Mucosa of descending colon (tissue), 3 donors: ENCODE measurements at places on chromosomes 4 and X. TPM values are rescaled to one million over a fixed set of nuclear protein-coding genes. Genes with fewer than 3 reads are reported as not detected.
A peak's percentile ranks its signal among the peaks of the same experiment; 100 is the strongest.

TMSB4X gene
- 5,014 TPM for total RNA-seq

CT45A2 gene
- total RNA-seq = not detected

ATOH1 gene
- 14.0 TPM for total RNA-seq

GATA1 gene
- total RNA-seq = not detected

CC2D2A gene
- total RNA-seq = 6.3 TPM

CTAG1B gene
- not detected for total RNA-seq

H2BW2 gene
- not detected for total RNA-seq

TMEM35A gene
- 1.4 TPM for total RNA-seq

CXCL3 gene
- 2.7 TPM for total RNA-seq

RTL5 gene
- total RNA-seq = 2.7 TPM

DNA sequence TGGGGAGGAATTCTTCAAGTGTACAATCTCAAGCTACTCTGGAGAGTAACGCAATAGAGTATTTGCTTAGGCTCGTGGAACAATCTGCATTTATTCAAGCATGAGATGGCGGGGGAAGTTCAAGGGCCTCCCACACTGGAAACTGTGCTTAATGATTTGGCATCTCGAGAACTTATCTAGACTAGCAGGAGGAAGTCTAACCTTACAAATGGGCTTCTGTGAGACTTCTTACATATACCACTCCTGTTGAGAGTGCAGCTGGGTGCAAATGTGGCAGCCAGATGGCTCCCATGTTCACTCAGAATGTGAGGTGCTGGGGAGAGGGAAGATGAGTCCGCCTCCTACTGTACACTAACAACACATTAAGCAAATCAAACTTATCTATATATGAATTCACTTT lies 29.3 kb upstream of the PTPN13 start:
- no peak for DNase-seq

GRCh38 chr4:5217421-5217820 lies 166.1 kb downstream of the STK32B start:
- DNase-seq = no peak

GRCh38 chrX:129000018-129000417 lies 523.3 kb downstream of the SMARCA1 start:
- DNase-seq = no peak

- peak; percentile 38 for DNase-seq
Measured at GRCh38 chrX:79366873-79367749, at the start of gene ITM2A. Gene ITM2A (minus strand): TSS chrX:79367334. CDS start chrX:79367215, 119 bp downstream.

DNA sequence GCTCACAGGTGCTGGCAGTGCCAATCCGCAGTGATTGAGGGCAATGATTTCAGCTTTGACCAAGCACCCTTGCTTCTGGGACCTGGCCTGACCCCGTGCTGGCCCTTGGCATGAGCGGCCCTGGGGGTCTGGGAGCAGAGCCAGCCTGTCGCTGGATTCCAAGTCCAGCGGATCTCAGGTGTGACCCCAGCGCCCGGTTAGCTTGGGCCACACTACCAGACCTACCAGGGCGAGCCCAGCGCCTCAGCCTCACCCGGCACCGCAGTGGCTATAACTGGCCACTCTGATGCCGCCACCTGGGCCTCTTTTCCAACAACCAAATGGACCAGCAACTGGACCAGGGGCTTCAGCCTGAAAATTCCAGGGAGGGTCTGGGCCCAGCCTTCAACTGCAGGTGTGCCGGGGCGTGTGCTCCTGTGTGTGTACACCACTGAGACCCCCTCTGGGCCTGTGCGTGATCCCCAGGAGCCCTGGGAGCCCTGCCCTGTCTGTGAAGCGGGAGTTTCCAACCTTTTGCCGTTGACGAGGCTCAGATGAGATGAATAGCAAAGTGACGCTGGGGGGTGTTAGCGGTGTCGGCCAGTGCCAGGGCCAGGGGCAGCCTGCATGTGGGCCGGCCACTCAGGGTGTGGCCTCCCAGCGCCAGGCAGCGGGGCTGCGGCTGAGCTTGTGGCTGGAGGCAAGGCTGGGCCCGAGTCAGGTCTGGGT lies 658 bp downstream of the SH3TC1 start:
- peak; percentile 57 for DNase-seq

DNA sequence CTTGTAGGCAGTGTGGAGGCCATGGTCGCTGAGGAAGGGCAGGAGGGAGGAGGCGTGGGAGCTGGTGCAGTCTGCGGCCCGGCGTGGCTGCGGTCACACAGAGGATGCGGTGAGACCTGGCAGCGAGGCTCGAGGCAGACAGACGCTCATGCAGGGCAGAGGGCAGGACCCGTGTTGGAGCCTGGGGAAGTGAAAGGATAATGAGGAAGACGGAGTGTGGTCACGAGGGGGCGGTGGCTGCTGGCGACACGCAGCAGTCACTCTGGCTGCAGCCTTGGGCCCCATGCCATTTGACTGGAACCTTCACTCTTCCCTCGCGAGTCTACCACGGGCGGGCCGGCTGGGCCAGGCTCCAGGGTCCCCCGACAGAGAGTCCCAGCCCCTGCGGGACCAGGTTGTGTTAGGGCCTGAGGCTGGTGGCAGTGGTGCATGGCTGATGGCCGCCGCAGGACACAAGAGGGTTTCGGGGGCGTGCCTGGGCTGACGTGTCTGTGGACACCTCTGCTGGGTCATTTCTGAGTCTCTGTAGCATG lies 68.8 kb upstream of the HGFAC start:
- peak; percentile 59 for DNase-seq

DNA sequence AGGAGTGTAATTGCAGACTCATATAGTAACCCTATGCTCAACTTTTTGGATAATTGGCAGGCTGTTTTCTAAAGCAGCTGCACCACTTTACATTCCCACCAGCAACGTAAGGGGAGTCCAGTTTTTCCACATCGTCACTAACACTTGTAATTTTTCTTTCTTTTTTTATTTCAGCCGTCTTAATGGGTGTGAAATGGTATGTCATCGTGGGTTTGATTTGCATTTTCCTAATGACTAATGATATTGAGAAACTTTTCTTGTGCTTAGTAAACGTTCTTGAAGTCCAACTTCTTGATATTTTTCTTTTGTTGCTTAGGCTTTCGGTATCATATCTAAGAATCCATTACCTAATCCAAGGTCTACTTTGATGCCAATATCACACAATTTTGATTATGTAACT lies 95.3 kb upstream of the IL1RAPL1 start:
- no peak for DNase-seq

- DNase-seq = no peak
Measured at GRCh38 chrX:24377911-24378468, 17.6 kb downstream of the SUPT20HL1 start.

- no peak for DNase-seq
Measured at GRCh38 chrX:40282946-40283660, 185.3 kb upstream of the BCOR start.

DNA sequence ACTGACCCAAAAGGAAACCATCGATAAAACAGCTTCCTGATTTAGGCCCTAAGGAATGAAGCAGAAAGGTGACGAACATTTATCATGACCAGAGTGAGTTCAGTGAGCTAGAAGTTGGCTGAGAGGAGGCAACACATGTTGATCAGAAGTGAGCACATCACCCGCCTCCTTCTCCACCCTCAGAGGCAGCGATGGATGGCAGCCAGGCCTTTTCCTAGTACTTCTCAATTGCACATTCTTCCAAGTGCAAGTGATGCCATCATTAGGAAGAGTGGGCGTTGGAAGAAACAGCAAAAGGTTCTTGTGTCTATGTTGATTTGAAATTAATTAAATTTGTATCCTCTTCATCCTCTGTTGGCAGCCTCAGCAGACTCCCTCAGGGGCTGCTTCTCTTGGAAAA lies 51.7 kb downstream of the TMEM154 start:
- no peak for DNase-seq

DNA sequence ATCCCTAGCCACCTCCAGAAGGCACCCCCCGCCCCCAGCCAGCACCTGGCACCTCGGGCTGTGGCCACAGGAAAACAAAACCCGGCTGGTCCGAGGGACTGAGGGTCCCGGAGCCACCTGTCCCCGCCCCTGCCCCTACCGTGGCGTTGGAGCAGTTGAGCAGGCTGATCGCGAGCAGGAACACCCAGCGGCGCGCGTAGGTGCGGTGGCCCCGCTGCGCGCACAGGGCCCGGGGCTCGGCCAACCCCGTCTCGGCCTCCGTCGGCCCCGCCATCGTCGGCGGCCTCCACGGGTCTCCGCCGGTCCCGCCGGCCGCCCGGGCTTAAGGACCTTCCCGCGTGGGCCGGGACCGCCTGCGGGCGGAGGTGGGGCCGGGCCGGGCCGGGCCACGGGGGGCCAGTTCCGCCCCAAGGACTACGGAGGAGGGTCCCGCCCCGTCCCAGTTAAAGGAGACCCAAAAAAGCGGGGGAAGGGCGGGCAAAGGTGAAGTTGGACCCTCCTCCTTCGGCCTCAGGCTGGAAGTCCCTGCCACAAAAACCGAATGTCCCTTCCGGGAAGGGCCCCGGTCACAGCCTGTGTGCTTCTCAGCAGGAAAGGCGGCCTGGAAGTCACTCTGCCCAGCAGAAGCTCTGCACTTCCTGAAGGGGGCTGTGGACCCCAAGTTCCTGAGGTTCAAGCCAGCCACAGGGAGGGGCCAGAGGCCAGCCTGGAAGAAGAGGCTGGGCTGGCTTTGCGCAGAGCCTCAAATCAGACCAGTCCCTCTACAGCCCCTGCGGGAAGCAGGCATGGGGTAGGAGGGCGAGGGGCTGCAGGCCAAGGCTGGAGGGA lies at the start of gene SLC49A3:
Gene SLC49A3 (minus strand): TSS at position 298 of the 828 bp plus-strand sequence. CDS start 24 bp downstream, at position 274.
- peak; percentile 61 for DNase-seq

DNA sequence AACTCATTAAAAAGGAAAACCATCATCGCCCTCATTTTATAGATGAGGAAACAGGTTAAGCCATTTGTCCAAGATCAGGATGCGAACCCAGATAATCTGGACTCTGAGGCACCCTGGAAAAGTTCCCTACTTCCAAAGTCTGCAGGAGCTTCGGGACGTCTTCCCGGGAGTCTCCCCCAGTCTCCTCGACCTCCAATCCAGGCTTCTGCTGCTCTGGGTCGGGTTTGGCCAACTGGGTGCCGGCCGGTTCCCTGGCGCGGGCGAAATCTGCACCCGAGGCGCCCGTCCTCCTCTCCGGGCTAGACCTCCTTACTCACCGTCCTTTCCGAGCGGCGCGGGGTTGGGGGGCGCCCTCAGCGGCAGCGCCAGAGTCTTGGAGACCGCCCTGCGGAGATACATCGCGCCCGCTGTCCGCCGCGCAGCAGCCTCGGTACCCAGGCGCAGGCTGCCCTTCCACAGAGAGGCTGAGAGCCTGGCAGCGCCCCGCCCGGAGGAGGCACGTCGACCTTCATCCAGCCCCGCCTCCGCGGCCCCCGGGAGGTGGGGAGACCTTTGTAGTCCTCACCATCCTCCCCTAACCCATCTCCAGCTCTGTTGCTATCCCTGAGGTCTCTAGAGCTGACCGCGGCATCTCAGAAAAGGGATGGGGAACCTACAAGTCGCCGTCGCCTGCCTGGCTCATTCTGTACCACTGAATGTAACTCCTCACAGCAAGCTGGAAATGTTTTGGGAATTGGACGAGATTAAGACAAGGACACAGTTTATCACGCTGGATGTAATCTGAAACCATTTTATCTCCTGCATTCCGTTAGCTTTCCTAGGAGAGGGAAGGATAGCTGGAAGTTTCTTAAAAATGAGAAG lies at the start of gene MGARP:
Gene MGARP (minus strand): TSS at position 466 of the 861 bp plus-strand sequence. CDS start 67 bp downstream, at position 399.
- DNase-seq = no peak

GRCh38 chrX:40176351-40177116 lies 78.8 kb upstream of the BCOR start:
- DNase-seq = peak; percentile 87

GRCh38 chr4:108674356-108674977 lies 24.1 kb downstream of the OSTC start:
- DNase-seq = no peak

- no peak for DNase-seq
Measured at GRCh38 chrX:53383376-53384076, 38.9 kb downstream of the SMC1A start.

GRCh38 chr4:6453688-6453990 lies 18.8 kb downstream of the PPP2R2C start:
- no peak for DNase-seq

DNA sequence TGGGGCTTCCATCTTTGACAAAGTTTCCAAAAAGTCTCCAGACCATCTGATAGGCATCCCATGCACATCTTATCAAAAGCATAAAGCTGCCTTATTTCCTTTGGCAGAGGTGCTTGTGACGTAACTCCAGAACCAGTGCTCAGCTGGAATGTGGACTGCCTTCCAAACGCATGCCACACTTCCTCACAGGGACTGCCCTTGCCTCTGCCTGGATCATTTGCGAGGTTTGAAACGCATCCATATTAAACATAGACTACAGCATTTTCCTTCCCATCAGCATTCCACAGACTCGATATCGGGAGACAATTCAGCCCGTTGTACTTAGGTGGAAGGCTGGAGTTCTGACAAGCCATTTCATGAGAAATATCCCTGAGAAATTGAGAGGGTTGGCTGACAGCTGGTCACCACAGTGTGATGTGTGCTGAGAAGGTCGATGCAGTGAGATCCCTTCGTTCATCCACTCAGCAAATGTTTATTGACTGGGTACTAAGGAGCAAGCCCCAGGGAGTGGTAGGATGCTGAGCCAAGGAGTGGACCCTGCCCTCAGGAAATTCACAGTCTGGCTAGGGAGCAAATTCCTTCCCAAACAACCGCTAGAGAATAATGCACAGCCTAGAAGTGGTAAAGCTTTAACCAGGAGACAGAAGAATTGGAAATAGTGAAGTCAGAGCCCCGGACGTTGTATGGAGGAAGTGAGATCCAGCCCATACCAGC lies 376.0 kb downstream of the BCOR start:
- DNase-seq = no peak

- DNase-seq = no peak
Measured at GRCh38 chr4:61203436-61203790, 3.3 kb downstream of the ADGRL3 start.

GRCh38 chr4:114209584-114209983 lies 230.1 kb upstream of the ARSJ start:
- DNase-seq = no peak

GRCh38 chr4:73621357-73621756 lies 1.1 kb upstream of the RASSF6 start:
- no peak for DNase-seq

GRCh38 chr4:19492606-19493005 lies 759.1 kb upstream of the SLIT2 start:
- no peak for DNase-seq
